ENCODE measurements at places on chromosomes 16 and 17. TPM values are rescaled to one million over a fixed set of nuclear protein-coding genes. Genes with fewer than 3 reads are reported as not detected.
A peak's percentile ranks its signal among the peaks of the same experiment; 100 is the strongest.

The ERN2 gene
- polyA plus RNA-seq: not detected

The RAP1GAP2 gene
- 4.3 TPM for polyA plus RNA-seq

The MMP25 gene
- 0.59 TPM for polyA plus RNA-seq

The ODAD4 gene
- polyA plus RNA-seq: 2.1 TPM

The NPIPA8 gene
- polyA plus RNA-seq: 2.5 TPM

The CCL22 gene
- 0.40 TPM for polyA plus RNA-seq

The NPIPB13 gene
- polyA plus RNA-seq: 3.2 TPM

The SMIM5 gene
- 0.64 TPM for polyA plus RNA-seq

The RGS11 gene
- polyA plus RNA-seq: 0.45 TPM

The CDH13 gene
- 34.2 TPM for polyA plus RNA-seq

The STH gene
- not detected for polyA plus RNA-seq

The INTS2 gene
- 4.6 TPM for polyA plus RNA-seq

- DNase-seq: no peak
These were observed 49.2 kb upstream of the NLK start for GRCh38 chr17:27993161-27993695.

- DNase-seq: no peak
These were observed 1.9 kb upstream of the MLLT6 start for GRCh38 chr17:38702916-38703741.

DNA sequence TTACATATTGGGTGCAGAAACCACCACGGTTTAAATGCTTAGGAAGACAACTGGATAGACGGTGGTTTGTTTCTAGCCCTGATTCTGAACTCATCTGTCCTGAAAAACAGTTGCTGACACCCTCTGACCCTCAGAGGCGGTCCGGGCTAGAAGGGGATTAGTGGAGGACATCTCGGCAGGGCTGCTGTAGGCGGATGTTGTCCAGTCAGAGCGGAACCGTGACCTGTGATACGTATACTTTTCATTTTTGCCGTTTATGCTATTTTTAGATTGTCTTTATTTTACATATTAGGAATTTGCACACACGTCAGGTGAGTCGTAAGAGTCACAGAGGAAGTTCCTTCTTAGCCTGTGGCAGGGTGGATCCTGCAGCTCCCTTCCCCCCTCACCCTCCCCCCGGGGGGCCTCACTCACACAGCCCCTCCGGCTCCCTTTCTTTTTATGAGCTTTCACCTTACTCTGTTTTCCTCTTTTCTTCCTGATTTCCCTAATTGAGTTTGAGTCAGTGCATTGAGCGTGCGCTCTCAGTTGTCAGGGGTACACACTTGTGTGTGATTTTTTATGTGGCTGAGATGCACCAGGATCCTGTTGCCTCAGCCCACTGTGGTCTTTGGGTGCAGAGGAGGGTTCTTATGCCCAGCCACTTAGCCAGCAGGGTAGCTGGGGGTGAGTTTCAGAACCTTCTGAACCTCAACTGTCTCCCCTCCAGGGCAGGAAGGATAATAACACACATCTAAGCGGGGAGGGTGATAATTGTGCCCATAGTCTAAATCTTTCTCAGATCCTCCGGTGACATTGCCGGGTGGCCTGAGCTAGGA is 211.1 kb upstream of the CHMP6 start:
- DNase-seq: no peak

DNA sequence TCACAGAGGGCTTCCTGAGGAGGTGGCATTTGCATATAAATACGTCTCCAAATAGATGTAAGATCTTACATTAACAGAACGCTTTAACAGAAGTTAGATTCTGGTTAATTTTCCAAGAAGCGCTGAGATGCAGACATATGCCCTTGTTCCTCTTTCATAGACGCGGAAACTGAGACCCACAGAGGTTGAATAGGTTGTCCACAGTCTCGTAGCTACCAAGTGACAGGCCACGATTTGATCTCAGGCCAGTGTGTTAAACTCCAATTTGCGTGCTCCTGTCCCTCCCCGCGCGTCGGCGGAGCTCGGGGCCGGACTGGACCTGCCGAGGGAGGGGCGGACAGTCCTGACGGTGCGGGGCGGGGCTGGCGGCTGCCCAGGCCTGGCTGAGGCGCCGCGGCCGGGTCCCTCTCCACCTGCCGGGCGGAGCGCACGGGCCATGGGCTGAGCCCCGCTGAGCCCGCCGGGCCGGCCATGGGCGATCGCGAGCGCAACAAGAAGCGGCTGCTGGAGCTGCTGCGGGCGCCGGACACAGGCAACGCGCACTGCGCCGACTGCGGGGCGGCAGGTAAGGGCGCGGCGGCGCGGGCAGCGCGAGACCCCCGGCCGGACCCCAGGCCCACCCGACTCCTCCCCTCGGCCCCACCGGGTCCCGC is at the start of gene ADAP2:
Gene ADAP2 (plus strand): TSS at position 402 of the 653 bp plus-strand sequence. CDS start 70 bp downstream, at position 472.
- no peak for DNase-seq

DNA sequence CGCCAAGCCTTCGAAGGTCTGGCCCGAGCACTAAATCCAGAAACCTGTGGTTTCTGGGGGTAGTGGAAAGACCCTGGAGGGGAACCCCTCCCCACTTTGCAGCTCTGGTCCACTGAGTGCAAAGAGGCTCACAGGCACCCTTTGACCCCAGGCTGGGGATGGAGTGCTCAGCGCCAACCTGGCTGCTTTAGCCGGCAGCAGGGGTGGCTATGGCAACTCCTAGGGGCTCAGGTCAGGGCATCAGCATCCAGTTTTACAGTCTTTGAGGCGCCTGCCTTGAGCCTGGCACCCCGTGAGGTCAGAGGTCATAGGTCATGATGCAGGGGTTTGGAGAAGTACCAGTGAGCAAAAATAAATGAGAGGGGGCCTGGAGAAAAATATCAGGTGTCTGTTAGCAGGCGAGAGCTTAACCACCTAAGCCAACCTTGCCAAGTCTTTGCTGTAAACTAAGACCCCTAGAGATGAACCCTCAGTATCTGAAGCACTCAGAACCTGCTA is 17.9 kb downstream of the CA7 start:
- DNase-seq: peak; percentile 6

- DNase-seq: no peak
These were observed 162.2 kb upstream of the CIBAR2 start for GRCh38 chr16:85274501-85274900.

- no peak for DNase-seq
These were observed 17.4 kb upstream of the BRD7 start for GRCh38 chr16:50386139-50386538.

GRCh38 chr16:26175944-26176343 is 484.2 kb downstream of the HS3ST4 start:
- no peak for DNase-seq

- DNase-seq: no peak
These were observed 87.6 kb downstream of the XYLT1 start for GRCh38 chr16:17382949-17383863.

- DNase-seq: no peak
These were observed 16.5 kb upstream of the ABCC1 start for GRCh38 chr16:15932939-15933338.

DNA sequence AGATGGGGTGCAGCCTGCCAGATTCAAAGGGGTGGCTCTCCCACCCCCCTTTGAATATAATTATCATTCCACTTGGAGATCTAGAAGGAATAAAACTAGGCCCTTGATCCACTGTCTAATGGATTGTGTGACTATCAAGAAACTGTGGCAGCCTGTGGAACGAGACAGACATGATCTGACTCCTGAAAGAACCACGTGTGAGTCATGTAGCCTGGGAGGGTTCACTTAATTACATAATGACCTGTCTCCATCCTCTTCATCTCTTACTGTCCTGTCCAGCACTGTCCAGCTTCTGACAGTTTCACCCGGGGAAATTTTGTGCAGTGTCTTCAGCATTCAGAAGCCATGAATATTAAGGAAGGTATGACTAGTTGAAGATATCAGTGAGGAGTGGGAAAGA is 43.3 kb upstream of the CDH13 start:
- no peak for DNase-seq

- peak; percentile 17 for DNase-seq
These were observed 2.6 kb downstream of the HBZ start for GRCh38 chr16:155031-155398.

GRCh38 chr17:82338858-82339633 is 5.5 kb upstream of the SECTM1 start:
- peak; percentile 72 for DNase-seq

DNA sequence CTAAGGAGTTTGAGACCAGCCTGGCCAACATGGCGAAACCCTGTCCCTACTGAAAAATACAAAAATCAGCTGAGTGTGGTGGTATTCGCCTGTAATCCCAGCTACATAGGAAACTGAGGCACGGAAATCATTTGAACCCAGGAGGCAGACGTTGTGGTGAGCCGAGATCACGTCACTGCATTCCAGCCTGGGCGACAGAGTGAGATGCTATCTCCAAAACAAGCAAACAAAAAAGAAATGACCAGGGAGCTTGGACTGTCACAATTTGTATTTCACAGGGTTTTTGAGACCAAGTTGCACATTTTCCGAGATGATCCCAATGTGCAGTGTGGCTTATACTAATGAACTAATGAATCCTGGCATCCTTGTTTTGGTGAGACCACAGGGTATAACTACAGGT is 156.5 kb downstream of the SLC39A11 start:
- DNase-seq: no peak

GRCh38 chr16:89248196-89248982 is 30.9 kb downstream of the ZNF778 start:
- peak; percentile 54 for DNase-seq

- DNase-seq: no peak
These were observed 1015.3 kb downstream of the KCNJ18 start for GRCh38 chr17:22707626-22708025.

- no peak for DNase-seq
These were observed 183.0 kb downstream of the FOXL1 start for GRCh38 chr16:86761111-86762031.

- DNase-seq: no peak
These were observed 14.7 kb downstream of the BEAN1 start for GRCh38 chr16:66441586-66442375.

GRCh38 chr16:89057738-89058137 is 35.9 kb upstream of the ACSF3 start:
- no peak for DNase-seq

- DNase-seq: no peak
These were observed 19.1 kb downstream of the LIG3 start for GRCh38 chr17:34999456-34999855.

- no peak for DNase-seq
These were observed 1.2 kb downstream of the JPT1 start for GRCh38 chr17:75152922-75153779.

- DNase-seq: no peak
These were observed 21.4 kb upstream of the SLC6A4 start for GRCh38 chr17:30256756-30257506.

DNA sequence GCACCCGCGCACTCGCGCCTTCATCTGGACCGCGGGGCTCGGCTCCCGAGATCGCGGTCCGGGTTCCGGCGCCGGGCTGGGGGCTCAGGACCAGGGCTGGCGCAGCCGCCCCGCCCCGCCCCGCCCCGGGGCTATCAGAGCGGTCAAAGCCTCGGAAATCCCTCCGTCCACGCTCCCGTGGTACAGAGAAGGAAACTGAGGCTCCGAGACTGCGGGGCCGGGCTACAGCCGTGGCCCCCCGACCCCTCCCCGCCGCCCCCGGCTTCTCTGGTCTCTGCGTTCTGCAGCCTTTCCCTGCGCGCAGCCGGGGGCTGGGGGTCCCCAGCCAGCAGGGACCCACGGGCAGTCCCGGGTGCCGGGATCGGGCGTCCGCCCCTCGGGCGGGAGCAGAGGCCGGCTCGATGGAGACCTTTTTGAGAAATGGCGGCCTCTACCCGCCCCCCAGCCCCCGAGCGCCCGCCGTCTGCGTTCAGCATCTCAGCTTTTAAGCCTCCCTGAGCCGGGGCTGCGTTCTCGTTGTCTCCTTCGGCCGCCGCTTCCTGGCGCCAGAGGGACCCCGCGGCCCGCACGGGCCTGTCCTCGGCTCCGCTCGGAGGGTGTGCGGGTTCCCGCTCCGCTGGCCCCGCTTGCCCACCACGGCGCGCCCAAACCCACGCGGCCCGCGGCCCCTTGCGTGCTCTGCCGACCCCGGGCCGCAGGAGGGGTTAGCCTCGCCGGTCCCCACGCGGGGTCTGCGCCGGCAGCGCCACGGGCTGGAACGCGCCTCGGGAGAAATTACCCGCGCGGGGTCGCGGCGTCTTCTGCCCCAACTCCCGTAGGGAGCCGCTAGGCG is 1.5 kb upstream of the NPTX1 start:
- peak; percentile 77 for DNase-seq

- DNase-seq: no peak
These were observed 2.2 kb downstream of the GJC1 start for GRCh38 chr17:44827863-44828262.

DNA sequence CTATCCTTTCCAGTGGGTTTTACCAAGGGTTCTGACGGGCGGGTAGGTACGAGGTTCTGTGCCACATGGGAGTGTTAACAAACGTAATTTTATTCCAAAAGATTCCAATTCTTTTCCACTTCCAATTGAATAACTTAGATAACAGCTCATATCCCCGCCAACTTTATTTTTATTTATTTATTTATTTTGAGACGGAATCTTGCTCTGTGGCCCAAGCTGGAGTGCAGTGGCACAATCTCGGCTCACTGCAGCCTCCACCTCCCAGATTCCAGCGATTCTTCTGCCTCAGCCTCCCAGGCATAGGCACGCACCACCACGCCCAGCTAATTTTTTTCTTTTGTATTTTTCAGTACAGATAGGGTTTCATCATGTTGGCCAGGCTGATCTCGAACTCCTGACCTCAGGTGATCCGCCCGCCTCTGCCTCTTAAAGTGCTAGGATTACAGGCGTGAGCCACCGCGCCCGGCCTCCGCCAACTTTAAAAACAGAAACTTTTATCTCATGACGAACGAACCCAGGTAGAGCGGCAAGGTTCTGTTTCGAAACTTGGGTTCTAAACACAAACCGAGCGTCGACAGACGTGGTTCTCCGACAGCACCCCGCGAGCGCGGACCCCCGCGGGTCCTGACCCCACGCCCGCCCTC is 613 bp downstream of the ECI1 start:
- DNase-seq: no peak

DNA sequence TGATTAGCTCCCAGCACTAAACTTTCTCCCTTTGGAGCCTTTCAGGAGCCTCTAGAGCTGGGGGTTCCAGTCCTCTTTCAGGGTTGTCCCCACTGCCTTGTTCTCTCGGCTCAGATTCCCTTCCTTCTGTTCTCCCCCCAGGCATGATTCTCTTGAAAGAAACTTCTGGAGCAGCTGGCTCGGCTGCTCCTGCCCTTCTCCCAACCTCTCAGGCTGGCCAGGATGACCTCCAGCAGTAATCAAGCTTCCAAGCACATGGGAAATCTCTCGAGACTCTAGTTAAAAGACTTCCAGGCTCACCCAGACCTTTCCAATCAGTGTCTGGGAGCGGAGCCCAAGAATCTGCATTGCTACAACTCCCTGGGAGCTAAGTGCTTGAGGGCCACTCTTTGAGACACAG is 3.6 kb downstream of the SDK2 start:
- DNase-seq: no peak

GRCh38 chr17:2395258-2396181 is 5.3 kb downstream of the MNT start:
- DNase-seq: peak; percentile 59

DNA sequence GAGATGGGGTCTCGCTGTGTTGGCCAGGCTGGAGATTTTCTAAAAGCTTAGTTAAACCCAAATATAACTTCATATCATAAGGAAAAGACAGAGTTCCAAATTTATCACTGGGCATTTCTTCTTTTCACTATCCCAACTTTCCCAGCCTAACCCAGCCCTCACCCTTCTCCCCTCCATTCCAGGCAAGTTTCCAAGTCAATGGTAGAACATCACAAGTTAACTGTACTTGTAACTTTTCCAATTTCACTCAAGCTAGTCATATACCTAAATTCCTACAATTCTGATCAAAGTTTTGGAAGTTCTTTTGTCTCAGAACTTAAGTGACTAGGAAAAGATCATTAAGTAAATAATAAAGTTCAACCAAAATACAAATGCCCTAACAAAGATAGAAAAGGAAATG is 61.2 kb downstream of the USP32 start:
- DNase-seq: no peak

- peak; percentile 64 for DNase-seq
These were observed 2.1 kb downstream of the FAM171A2 start for GRCh38 chr17:44361292-44362260.

GRCh38 chr17:44155488-44155887 is 13.8 kb downstream of the HROB start:
- DNase-seq: no peak
